Foreskin keratinocyte (primary cell): ENCODE measurements at places on chromosomes 5 and 9. TPM values are rescaled to one million over a fixed set of nuclear protein-coding genes. Genes with fewer than 3 reads are reported as not detected.

- no peak for DNase-seq
Observed at GRCh38 chr9:135463140-135463539, 16.4 kb upstream of the PPP1R26 start.

- DNase-seq: no peak
Observed at GRCh38 chr5:34913072-34913471, 2.2 kb downstream of the RAD1 start.

DNA sequence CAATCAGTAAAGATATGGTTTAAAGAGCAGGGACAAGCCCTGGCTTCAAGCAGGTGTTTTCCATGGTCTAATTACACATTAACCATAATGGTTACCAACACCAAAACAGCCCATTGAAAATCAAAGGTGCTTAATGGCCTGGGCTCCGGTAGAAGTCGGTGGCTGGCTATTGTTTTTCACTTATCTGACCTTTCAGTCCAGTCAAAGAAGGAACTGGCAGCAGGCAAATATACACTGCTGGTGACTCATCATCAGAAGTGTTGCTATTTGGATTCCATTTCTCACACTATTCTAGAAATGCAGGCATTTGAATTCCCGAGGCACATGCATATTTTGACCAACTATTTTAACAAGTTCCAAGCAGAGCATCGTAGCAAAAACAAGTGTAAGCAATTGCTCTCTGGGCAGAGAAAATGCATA is 26.3 kb upstream of the GABRP start:
- DNase-seq: no peak

DNA sequence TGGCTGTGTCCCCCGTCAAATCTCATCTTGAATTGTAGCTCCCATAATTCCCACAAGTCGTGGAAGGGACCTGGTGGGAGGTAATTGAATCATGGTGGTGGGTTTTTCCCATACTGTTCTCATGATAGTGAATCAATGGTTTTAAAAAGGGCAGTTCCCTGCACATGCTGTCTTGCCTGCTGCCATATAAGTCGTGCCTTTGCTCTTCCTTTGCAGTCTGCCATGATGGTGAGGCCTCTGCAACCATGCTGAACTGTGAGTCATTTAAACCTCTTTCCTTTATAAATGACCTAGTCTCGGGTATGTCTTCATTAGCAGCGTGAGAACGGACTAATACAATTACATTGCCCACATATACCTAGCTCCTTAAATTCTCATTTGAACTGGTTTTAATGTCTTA is 353.0 kb upstream of the KLF4 start:
- no peak for DNase-seq

GRCh38 chr5:39657943-39658342 is 233.2 kb upstream of the DAB2 start:
- DNase-seq: no peak

- DNase-seq: peak; percentile 65
Observed at GRCh38 chr5:154215571-154216325, 25.2 kb downstream of the GALNT10 start.

DNA sequence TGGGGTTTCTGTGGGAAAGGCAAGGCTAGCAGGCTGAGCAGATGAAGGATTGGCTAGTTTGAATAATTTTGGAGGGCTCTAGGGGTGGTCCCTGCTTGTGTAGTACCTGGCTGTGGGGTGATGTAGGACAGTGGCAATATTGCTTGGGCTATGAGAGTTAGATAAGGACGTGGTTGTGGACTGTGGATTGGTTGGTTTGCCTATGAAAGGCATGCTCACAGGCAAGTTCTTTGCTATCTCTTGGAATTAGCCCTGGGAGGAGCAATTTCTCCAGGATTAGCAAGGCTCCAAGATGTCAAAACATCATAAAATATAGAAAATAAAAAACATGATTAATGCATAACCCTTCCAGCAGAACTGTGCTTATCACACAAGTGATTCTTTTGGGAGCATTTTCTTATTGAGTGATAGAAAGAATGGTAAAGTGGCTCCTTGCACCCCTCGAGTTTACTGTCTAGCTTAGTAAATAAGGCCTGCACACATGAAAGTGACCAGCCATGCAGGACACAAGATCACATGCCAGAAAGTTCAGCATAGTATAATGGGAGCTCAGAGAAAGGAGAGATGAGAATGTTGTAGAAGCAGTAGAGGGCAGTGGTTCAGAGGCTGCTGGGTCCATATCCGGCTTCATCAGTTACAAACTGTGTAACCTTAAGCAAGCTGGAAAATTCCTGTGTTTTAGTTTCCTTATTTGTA is 13.8 kb downstream of the AOPEP start:
- DNase-seq: no peak

GRCh38 chr9:28378231-28378630 is 805.0 kb upstream of the C9orf72 start:
- no peak for DNase-seq

- DNase-seq: no peak
Observed at GRCh38 chr9:126326228-126327005, at the start of gene MVB12B. Gene MVB12B, plus strand, starts transcription at chr9:126326829. Its CDS starts 101 bp downstream, at chr9:126326930.

DNA sequence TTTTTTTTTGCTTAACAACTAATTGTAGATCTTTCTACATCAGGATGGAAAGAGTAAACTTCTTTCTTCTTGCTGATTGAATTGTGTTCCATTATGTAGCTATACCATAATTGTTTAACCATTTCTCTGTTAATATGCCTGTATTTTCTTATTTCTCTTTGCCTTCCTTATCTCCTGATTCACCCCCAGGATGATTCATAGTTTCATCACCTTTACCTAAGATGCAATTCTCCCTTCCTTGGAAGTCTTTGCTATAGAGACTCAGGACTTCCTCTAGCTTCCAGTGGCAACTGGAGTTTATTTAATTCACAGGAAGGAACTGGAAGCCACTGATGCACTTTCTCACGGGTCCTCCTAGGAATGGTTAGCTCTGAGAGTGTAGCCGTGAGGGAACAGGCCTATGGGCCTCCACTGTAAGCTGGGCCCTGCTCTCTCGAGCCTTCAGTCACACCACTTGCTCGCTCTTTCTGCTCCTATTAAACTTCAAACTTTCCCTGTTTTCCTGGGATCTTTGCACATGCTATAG is 83.1 kb downstream of the FGF1 start:
- DNase-seq: peak; percentile 63

- no peak for DNase-seq
Observed at GRCh38 chr9:91208419-91208745, 153.3 kb downstream of the AUH start.

DNA sequence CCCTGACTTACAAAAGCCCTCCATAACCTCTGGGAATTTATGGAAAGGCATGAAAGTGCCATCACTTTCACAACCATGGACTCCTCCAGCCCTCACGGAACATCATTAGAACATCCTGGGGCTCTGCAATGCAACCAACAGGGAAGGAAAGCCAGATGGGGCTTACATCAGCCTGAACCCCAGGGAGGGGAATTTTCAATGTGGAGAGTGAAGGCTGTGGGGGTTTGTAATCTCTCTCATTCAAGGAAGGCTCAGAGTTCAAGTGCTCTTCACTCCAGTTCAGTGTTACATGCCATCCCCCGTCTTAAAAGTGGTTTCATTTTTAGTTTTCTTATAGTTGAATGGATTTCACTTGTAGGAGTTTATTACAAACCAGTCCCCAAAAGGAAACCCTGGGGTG is 5.7 kb downstream of the SPRY4 start:
- DNase-seq: no peak

The XRCC4 gene
- total RNA-seq: 11.1 and 12.2 TPM in 2 replicates

The GRXCR2 gene
- total RNA-seq: not detected in 2 replicates

The TXN gene
- 448 and 462 TPM in 2 replicates for total RNA-seq

The CEL gene
- 0.34 and 0.67 TPM in 2 replicates for total RNA-seq

The CENPK gene
- 33.3 and 34.4 TPM in 2 replicates for total RNA-seq

The PCDHB13 gene
- 0.07 TPM in 1 of 2 replicates, not detected in the other for total RNA-seq
